ENCODE measurements at places on chromosomes 4 and X.

DNA sequence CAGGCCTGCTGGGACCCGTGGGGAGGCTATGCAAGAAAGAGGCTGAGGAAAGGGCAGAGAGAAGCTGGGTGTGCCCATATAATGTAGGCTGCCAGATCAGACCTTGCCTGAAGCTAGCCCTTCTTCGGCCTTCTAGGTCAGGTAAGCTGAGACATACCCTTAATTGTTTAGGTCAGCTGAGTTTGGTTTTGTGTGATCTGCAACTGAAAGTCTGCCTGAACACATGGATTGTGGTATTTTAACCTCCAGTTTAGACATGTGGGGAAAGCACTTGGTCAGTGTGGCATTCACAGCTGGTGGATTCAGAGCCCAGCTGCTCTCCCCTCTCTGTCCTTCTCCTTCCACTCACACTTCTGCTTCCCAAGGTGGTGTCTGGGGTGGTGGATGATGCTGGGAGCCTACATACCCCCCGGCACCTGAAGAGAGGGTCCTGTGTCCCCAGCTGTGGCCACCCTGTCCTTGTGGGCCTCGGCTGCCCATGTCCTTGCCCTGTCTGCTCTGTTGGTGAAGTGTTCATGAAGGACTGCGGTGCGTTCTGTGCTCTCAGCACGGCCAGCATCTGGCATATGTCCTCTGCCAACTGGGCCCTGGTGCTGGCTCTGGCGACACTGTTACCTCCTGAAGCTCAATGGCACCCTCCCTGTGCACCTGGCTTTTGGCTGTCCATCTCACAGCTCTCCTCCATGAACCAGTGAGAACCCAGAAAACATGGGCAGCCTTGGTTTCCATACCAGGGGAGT is 82.1 kb downstream of the NAT8L start:
- no peak for DNase-seq

DNA sequence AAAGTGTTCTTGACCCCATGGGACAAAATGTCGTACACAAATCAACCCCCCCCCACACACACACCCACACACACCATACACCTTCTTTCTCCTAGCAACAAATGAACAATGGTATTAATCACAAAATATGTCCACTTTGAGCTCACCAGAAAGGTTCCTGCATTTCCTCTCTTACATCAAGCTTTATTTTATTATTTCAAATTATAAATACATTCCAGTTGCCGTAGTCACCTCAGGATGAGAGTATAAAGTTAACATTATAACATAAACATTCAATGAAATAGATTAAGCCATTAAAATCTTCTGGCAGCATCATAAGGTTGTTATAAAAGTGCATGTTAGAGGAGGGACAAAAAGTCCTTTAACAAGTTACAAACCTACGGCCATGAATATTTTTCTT is 7.3 kb downstream of the XK start:
- DNase-seq, result no peak

DNA sequence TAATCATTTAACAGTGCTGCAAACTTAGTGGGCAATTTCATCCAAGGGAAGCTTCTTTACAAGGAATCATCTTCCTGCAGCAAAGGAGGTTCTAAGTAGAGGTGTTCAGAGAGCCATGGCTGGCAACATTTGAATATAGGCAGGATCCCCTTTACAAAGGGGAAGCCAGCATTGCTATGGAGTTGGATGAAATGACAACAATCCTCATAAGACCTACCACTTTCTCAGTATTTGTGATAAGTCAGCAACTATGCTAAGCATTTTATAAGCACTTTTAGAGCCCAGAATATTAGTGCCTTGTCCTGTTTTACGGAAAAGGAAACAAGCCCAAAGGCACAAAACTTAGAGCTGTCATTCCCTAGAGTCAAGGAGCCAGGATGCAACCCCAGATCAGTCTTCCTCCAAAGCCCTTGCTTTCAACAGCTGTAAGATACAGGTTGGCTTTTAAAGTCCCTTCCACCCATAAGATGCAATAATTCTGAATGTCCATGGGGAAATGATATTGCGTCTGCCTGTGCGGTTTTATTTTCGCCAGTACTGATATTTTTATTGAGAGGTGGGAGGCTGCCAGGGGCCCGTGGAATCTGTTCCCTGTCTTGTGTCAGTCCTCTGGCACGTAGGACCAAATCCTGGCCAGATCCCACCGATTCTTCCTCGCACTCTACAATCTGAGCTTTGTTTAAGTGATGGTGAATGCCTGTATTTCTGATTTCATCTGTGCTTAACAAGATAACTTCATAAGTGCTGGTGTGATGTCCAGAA is 59.1 kb downstream of the SMIM20 start:
- no peak for DNase-seq

GRCh38 chr4:10979032-10979431 is 294.5 kb upstream of the CLNK start:
- no peak for DNase-seq

GRCh38 chr4:165288226-165288625 is 39.2 kb upstream of the MSMO1 start:
- DNase-seq, result no peak

- peak; percentile 29 for DNase-seq
Observed at GRCh38 chrX:41406201-41406600, 40.9 kb upstream of the NYX start.

- peak; percentile 66 for DNase-seq
Observed at GRCh38 chr4:168524006-168524405, 27.2 kb downstream of the PALLD start.

- peak; percentile 11 for DNase-seq
Observed at GRCh38 chr4:30945586-30945985, 225.4 kb downstream of the PCDH7 start.

DNA sequence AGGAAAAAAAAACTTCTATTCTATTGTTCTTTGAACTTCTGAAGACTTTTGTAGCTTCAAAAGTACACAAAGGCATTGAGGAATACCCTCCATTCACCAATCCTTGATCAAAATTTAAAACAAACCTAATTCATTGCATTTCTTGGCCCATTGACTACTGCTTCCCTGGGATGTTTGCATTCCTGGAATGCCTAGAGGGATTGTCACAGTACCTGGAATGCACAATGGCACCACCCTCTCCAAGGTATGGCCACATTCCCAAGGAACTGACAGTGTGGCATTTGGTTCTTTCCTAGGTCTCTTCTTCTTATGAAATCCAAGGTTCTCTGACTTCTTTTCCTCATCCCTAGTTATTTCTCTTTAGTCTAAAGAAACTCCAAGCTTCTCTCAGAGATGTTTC is 600.7 kb downstream of the CCSER1 start:
- peak; percentile 70 for DNase-seq

- no peak for DNase-seq
Observed at GRCh38 chrX:378443-378842, 8.3 kb downstream of the PPP2R3B start.

Measured in A172 (cell line).